ENCODE measurements at places on chromosomes 3 and 15.

- DNase-seq = no peak
Measured at GRCh38 chr3:191987831-191988350, 526.9 kb downstream of the PYDC2 start.

DNA sequence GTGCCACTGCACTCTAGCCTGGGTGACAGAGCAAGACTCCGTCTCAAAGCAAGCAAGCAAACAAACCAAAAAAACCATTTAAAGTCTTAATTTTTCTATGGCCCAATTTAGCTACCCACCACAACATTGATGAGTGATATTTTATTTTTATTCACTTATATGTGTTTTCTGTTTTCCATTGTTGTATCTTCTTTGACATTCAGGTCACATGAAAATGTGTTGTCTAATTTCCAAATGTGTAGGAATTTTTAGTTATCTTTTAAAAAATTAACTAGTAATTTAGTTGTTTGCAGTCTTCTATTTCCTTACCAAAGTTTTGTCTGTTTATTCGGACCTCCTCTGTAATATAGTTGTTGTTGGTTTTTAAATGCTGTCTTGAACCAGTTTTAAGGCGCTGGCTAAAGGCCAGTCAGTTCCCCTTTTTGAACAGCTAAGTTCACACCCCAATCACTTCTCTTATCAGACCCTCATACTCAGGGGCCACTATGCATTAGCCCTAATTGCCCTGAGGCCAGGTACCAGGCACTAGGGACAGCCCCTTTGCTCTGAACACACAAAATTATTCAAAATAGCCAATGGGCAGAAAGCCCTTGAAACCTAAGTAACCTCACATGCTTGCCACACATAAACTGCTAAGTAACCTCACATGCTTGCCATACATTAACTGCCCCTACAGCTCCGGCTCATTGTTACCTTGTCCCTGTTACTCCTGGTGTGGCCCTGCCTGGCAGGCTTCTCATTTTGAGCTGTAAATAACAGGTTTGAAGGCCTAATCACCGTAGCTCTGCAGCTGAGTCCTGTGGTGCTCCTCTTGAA lies 4.3 kb upstream of the CCR4 start:
- DNase-seq = no peak

DNA sequence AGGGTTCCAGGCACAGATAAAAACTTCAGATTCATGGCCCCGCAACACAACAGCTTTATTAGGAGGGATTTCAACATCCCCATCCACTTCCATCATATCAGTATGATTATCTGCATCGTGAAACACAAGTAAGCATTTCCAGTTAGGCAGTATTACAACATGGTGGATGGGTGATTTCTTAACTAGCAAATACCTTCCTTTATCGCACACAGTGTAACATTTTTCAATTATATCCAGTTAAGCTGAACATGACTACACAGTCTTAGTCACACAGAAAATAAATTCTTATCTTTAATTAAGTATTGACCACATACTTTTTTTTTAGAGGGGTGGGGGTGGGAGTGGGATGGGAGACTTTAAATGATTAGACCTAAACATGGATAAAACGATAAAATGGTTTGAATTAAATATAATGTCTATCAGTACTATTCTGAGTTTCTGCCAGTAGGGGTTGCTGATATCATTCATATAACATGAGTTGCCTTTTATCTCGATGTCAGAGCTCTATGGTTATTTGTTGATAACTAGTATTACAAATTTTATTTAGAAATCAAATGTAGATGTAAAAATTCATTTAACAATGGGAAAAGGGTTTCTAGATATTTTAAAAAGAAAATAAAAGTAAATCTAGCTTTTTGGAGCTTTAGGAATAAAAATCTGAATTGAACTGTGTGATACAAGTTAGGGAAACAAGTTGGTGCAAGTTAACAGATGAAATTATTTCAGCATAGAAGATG lies 146.6 kb downstream of the TBL1XR1 start:
- peak; percentile 50 for DNase-seq

- no peak for DNase-seq
Measured at GRCh38 chr3:10962481-10963036, 30.0 kb upstream of the SLC6A1 start.

DNA sequence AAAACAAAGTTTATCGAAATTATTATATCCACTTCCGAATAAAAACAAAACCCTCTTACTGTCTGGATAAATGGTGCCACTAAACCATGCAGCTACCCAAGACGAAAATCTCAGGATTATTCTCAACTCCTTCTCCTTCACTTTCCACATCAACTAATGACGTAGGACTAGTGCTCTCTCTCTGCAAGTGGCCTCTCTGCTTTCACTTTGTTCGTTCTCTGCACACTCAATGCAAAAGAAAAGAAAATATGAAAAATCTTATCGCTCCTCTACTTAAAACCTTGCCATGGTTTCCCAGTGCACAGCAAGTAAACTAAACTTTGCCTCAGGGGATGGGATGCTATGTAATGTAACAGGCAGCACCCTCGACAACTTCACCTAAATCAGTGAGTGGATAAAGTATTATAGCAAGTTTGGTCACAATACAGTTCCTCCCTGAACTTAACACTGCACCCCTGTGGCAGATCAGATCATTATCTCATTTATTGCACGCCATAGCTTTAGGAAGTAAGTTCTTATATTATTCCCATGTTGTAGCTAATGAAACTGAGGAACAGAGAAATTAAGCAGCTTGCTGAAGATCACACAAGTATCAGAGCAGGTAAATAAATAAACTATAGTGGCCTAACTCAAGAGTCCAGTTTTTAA lies 262.7 kb upstream of the GADL1 start:
- DNase-seq = no peak

DNA sequence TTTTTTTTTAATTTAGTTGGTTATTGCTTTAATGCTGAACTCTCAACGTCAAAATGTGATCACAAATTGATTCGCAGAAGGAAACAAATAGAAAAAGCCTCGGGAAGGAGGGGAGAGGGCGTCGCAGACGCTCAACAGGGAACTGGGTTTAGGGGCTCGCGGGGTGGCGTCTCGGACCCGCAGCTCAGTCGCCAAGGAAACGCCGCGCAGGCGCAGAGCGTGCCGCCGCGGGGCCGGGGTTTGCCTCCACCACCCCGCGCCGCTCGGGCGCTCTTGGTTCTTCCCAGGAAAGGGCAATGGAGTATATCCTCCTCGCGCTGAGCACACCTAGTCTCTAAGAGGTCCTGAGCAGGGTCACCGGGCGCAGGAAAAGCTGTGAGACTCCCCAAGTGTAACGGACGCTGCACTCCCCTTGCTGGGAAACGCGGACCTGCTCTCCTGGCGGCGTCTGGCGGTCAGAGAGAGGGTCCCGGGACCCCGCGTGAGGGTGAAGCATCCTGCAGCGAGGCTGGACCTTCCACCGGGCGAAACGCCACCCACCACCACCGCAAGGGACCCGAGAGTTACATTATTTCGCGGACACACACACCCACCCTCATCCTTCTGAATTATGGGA lies 753 bp downstream of the PLCH1 start:
- peak; percentile 22 for DNase-seq

GRCh38 chr3:186870421-186871201 lies 28.1 kb downstream of the ADIPOQ start:
- no peak for DNase-seq

DNA sequence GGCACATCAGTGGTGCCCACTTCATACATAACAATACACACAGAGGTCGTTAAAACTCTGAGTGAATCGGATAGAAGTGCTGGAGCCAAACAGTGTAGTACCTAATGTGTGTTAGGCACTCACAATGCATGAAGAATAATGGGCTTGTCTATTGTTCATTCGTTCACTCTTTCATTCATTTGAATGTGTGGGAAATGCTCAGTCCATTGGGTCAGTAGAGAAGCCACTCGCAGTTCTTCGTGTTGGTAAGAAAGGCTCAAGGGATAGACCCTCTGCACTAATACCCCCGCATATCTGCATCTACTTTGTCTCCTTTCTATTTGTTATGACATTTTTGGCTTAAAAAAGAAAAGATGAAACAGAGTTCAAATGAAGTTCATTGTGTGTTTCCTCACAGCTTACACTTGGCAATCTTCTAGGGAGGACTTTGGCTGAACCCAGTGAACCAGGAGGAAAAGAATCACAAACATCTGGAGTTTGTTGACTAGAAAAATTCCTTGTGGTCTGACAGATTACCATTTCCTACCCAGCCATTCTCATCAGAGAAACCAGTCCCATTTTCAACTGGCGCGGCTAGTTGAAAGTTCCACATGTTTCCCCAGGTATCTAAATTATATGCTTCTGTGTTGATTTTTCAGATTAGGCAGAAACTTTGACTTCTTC lies 32.8 kb upstream of the MFSD1 start:
- DNase-seq = peak; percentile 86

DNA sequence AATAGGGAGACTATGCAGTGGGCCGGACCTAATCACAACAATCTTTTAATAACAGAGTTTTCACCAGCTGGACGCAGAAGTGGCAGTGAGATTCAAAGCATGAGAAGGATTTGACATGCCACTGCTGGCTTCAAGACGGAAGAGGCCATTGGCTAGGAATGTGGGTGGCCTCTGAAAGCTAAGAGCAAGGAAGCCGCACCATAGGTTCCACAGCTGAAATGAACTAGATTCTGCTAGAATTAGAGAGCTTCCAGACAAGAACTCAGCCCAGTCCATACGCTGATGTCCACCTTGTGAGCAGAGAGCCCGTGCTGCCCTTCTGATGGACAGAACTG lies 6.9 kb upstream of the NCBP2 start:
- DNase-seq = no peak

DNA sequence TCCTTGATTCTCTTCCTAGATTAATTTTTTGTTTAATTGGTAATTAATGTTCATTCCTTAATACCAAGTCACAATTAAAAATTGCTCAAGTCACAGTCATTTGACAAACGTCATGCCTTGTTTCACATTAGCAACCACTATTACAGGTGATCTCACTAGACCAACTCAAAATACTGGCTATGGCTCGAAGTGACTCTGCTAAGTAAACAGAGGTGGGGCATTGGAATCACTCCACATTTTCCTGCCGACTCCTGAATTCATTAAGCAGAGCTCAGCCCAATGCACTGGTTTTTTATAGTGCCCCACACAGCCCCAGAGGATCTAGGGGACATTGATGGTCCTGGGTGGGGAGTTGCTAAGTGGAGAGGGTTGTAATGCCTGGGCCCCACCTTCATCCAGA lies 201.2 kb upstream of the NSMCE3 start:
- DNase-seq = no peak

- no peak for DNase-seq
Measured at GRCh38 chr3:23981955-23982354, 36.9 kb downstream of the NR1D2 start.

DNA sequence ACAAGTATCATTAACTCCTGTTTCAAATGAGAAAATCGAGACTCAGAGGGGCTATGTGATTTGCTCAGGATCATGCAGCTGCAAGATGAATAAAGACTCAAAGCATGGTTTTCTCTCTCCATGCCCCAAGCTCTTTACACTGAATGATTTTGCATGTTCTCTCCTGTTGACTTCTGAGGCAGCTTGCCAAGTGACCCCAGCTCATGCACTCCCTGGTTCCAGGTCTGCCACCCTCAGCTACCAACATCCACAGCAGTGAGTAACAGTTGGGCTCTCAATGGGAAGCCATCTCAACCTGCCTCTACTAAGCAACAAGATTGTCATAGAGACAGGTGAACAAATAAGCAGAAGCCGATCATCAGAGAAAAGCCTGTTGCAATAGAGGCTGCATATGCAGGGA lies 116.9 kb upstream of the GADL1 start:
- DNase-seq = no peak

GRCh38 chr3:100813828-100814227 lies 104.5 kb downstream of the TFG start:
- no peak for DNase-seq

DNA sequence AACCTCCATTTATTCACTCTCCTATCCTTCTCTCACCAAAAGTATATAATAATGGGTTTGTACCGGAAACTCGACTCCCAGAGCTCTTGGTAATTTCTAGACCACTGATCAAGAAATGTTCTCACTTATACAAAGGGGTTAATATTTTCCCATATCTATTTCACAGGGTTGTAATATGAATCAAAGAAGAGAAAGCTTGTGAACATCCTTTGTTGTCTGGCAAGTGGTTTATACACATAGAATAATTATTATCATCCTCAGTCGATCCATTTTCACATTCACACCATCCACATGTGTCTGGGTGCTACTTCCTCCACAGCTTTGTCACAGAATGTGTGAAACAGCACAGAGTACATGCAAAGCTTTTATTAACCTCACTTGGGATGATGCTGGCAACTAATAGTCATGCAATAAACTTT lies 29.9 kb upstream of the STT3B start:
- DNase-seq = no peak

DNA sequence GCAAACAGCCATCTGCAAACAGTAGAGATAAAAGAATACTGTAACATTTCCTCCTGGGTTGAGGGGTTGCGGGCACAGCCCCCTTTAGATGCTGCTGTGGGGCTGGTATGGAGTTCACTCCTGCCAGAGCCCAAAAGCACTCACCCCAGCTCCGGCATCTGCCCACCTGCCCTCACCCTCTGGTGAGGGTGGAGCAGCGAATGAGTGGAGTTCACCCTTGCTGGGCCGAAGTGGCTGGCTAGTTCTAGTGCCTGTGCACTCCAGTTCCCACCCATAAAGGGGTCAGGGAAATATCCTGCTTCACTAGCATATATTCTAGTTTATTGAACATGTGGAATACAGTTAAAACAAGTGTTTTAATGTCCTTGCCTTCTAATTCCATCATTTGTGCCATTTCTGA lies 209.7 kb upstream of the SGO1 start:
- DNase-seq = no peak

DNA sequence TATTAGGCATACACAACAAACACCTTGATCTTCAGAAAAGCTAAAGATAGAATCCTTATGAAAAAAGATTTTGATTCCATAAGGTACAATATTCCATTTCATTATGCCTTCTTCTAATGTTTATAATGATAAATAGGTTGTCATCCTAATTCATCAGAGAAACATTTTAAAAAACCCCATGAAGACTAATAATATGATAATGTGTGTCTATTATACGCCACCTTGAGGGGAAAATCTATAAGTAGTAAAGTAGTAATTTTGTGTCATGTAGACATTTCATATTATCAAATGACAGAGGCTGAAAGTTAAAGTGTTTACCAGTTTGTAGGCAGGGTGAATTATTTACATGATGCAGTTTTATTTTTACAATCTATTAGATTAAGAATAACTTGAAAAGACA lies 524.3 kb downstream of the GBE1 start:
- no peak for DNase-seq

- no peak for DNase-seq
Measured at GRCh38 chr3:2883283-2883682, 226.9 kb downstream of the IL5RA start.

DNA sequence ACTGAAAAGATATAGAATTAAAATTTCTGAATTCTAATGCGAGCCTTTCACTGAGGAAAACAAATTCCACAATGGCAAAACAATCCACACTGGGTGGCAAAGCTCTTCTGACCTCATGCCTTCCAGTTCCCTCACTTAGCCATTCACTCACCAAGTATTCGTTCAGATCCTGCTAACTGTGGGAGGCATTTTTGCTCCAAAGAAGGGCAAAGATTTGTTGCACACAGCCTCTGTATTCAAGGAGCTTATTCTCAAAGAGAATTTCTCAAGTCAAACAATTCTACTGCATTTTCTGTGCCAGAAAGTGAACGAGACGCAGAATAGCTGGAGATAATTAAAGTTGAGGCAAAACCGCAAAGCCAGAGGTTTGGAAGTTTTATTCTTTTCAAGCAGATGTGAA lies 77.3 kb downstream of the CPNE4 start:
- no peak for DNase-seq

GRCh38 chr3:188797045-188797444 lies 374.7 kb upstream of the TPRG1 start:
- DNase-seq = no peak

Data from A172 (cell line).